GM12892 (cell line): ENCODE measurements at places on chromosomes 6 and 20.

DNA sequence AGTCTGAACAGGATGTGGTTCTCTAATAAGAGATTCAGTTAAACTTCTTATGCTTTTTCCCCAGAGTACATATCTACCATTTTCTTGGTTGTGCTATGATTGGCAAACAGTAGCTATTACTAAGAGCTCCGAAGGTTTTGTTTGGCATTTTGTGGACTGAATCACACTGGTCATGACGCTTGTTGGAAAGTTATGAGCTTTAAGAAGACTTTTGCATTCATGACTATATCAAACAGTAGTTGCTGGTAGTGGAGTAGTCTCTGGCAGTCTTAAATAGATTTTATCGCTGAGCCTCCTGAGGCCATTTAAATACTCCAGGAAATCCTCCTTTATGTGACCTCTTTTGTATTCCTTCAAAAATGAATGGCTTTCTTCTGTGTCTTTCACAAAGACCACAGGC is 40.8 kb downstream of the CCDC170 start:
- no peak for DNase-seq

DNA sequence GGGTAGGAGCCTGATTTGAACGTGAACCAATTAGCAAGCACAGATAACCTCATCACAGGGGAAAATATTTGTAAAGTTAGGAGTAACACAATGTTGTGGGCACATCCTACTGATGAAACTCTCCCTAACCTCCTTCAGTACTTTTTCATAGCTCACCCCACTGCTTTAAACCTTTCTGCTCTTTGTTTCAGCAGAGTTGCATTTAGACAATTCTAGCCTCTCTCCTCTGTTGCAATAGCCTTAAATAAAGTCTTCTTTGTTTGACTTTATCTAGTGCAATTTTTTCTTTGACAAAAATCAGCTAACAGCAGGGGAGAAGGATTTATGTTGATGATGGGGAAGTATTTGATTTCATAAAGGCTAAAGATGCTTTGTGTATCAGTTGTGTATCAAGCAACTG is 14.1 kb downstream of the C6orf141 start:
- no peak for DNase-seq

GRCh38 chr20:18794428-18794787 is 19.2 kb upstream of the SCP2D1 start:
- DNase-seq, result no peak

DNA sequence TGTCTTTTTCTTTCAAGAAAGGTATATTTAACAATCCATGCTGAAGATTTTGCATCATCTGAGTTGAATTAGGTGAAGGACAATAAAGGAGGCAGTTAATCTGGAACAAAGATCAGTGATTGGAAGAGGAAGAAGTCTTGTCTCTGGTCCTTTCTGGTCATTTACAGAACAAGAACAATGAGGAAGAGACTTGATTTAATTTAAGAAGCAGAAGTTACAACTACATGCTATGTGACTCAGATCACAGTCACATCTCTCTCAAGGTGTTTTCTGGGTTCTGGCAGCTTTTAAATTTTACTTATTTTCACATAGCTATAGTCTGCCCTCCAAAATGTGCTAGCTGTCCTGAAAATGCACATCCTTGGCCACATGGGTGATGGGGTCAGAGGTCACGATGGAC is 53.5 kb upstream of the DEK start:
- no peak for DNase-seq

GRCh38 chr6:106097411-106098231 is 11.5 kb downstream of the PRDM1 start:
- DNase-seq, result no peak

DNA sequence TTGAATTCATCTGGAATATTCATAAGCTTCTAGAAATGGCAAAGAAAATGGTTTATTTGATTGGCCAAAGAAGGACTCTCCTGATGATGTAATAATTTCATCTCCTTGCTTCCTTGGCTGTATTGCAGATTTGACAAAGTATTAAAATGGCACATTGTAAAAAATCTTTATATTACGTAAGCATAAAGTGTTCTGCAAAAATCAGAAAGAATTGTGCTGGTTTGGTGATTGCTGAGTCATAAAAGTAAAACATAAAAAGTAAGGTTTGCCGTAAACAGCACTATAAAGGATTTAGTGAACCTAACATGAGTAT is 255.9 kb upstream of the RREB1 start:
- no peak for DNase-seq

DNA sequence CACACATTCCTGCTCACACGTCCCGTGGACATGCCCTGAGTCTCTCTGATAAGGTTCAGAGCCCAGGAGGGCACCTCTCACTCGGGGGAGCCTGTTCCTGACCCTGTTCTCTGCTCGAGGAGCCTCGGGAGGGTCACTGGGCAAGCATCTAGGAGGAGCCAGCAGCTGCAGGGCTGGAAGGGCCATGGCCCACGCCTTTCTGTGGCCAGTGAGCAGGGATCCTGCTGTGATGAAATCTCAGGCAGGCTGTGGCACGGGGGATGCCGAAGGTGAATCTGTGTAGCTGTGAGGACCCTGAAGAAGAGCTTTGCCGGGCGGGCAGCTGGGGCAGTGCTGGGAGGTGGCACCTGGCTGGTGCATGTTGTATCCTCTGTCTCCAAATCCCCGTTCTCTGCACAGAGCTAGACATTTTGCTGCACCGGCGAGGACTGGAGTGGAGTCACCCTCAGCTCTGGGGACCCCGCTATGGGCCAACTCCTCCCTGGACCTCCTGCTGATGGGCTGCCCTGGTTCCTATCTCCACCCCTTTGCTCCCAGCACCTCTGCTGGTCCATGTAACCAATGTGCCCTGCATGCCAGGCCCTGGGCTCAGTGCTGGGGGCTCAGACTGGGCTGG is 7.1 kb upstream of the NPBWR2 start:
- DNase-seq, result no peak

DNA sequence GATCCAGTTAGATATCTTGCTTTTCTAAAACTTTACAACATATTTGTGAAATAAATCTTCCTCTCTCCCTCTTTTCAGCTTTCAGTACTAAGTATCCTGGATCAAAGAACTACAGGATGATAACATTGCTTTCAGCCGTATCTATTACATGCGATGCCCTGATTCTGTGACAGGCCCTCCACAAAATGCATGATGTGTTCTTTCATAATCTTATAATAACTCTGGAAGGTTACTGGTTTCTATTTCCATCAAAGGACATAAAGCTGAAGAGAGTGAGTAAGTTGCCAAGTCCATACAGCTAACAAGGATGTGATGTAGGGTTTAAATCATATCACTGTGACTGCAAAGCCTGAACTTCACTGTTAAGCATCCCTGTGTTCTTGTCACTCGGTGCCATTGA is 62.9 kb upstream of the ADGRG6 start:
- no peak for DNase-seq

GRCh38 chr6:125944434-125944816 is 12.1 kb upstream of the HINT3 start:
- no peak for DNase-seq

DNA sequence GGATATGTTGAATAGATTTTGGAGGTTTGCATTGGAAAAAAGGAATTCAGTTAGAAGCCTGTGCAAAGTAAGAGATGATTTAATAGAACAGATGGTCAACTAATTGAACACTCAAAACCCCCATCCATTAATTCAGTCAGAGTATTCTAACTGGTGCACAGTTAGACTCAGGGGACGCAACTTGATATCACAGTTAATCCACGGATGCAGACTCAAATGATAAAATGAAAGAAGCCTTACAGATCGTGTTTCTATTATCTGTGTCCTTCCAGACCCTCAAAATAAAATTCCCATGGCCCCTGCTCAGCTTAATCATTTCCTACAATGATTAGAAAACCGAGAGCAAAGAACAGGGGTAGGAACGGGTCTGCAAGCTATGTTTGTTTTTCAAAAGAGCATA is 45.4 kb upstream of the DTNBP1 start:
- no peak for DNase-seq

- DNase-seq, result no peak
These were observed 201.9 kb upstream of the PMEPA1 start for GRCh38 chr20:57911512-57912226.

DNA sequence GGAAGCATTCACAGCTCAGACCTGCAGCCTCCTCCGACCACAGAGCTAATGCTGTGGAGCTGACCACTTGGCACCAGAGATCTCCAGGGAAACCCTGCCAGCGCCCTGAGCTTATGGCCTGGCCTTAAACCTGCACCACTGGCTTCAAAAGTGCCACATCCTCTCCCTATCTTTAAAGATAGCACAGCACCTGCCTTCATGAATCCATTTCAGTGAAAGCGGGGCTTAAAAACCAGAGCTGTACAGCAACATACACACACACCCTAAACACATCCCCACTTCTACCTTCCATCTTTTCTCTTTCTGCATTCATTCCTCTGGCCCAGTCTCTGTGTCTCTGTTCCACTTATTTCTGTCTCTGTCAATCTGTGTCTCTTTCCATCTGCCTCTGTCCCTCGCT is 59.8 kb upstream of the CCDC167 start:
- DNase-seq, result no peak

GRCh38 chr6:37570482-37571133 is 70.9 kb upstream of the CCDC167 start:
- DNase-seq, result no peak

DNA sequence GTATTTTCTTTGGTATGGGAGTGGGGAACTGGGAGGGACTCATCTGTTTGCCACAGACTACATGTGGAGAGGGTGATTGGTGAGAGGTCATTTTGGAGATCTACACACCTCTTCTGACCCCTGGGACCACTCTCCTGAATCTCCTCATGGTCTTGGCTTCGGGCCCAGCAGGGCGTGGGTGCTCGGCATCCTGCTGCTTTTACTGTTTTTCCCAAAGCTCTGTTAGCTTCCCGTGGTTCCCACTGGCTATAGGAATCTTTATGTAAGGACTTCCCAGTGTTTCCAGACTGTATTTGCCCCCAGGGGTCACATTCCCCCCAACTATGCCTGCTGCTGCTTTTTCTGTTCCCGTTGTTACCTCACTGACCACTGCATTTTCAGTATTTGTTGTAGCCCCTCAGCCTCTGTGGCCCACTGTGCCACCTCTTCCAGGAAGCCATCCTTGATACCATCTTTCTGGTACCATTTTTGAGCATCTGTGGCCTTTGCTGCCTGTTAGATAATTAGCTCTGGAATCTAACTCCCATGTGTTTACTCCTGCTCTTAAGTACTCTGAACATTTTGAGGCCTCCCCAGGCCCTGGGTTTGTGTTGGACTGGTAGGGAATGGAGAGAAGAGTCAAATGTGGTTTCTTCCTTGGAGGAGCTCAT is 14.9 kb downstream of the PLCG1 start:
- no peak for DNase-seq

DNA sequence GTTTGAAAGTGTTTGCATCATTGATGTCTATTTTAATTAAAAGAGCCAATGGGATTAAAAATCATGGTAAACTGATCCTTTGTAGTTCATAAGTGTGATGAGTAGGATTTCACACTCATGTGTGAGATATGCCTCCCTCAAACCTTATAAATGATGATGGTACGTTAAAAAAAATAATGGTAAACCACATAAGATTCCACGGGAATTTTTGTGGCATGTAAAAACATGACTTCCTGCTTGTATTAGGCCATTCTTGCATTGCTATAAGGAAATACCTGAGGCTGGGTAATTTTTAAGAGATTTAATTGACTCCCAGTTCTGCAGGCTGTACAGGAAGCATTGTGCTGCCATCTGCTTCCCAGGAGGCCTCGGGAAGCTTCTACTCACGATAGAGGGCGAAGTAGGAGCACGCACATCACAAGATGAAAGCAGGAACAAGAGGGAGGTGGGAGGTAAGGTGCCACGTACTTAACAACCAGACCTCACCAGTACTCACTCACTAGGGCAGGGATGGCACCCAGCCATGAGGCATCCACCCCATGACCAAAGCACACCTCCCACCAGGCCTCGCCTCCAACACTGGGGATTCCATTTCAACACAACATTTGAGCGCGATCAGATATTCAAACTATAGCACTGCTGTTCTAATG is 187.6 kb upstream of the QKI start:
- DNase-seq, result no peak

DNA sequence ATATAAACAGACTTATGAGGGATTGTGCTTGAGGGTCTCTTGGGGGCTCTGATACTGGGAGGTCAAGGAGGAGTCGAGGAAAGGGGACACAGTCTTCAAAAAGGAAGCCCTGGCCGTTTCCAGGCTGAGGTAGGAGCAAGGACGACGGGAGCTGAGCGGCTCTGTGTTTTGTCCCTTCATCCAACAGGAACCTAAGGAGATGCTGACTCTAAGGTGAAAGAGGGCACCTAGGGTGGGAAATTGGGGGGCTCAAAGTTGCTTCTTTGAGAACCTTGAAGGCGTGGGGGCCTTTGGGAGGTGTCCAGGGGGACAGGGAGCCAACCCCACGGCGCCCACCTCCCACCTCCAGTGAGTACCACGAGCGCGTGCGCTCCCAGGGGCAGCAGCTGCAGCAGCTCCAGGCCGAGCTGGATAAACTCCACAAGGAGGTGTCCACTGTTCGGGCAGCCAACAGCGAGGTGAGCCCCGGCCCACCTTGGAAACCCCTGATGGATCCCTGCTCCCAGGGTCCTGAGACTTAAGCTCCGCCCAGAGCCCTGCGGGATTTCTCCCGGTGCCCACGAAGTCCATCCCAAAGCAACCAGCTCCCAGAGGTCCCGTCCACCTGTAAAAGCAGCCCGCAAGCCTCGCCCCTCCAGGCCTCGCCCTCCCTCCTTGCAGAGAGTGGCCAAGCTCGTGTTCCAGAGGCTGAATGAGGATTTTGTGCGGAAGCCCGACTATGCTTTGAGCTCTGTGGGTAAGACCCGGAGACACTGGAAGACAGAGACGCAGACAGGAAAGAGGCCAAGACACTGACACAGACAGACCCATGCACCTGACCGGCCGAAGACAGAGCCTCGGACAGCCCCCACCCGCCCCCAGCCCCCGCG is 2.9 kb downstream of the SPAG4 start:
- no peak for DNase-seq

GRCh38 chr6:129612440-129612839 is 97.5 kb downstream of the ARHGAP18 start:
- DNase-seq, result no peak

DNA sequence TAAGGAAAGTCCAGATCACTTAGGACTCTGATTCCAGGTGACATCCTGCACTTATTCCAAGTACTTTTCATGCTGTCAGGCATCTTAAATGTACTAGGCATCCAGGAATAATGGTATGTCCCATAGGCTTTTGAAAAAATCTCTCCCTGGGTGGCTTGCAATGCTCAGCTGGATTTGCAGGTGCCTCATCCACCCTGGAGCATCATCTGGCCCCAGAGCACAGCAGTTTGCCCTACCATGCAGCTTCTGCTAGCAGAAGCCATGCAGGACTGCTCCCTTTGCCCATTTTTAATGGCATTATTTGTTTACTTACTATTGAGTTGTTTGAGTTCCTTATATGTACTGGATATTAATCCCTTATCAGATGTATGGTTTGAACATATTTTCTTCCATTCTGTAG is 45.2 kb downstream of the DZANK1 start:
- no peak for DNase-seq

- DNase-seq, result no peak
These were observed 70.6 kb downstream of the ATXN1 start for GRCh38 chr6:16690608-16691142.

GRCh38 chr6:128803911-128804310 is 79.0 kb upstream of the LAMA2 start:
- no peak for DNase-seq
